ENCODE measurements at places on chromosomes 7 and 10.

- DNase-seq = no peak
These were observed 7.4 kb downstream of the AVL9 start for GRCh38 chr7:32502728-32503127.

- DNase-seq = no peak
These were observed 367.8 kb downstream of the PPP1R3A start for GRCh38 chr7:113550966-113551365.

DNA sequence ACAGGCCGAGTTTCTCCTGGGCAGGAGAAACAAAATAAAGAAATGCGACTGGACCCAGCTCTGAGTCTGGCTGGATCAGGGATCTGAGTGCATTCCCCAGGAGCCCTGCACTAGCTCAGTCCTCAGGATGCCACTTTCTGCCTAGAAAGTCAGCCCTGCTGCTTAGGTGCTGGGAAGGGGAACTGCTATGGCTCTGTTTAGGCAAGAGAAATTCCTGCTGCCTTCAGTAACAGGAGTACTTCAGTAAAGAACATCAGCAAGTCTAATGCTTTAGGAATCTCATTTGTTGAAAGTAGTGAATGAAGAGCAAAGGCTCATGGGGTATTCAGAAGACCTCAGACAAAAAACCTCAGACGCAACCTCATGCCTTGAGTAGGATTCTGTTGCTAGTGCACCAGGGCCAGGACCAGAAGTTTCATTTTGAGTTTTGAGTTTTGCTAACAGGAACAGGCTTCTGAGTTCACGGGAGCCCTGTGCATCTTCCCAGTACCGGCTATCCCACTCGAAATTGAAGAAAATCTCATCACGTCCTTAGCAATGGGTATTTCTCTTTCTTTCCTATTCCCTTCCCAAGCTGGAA is 170.8 kb upstream of the CDCA7L start:
- no peak for DNase-seq

- no peak for DNase-seq
These were observed 86.5 kb upstream of the GPR26 start for GRCh38 chr10:123579675-123580074.

DNA sequence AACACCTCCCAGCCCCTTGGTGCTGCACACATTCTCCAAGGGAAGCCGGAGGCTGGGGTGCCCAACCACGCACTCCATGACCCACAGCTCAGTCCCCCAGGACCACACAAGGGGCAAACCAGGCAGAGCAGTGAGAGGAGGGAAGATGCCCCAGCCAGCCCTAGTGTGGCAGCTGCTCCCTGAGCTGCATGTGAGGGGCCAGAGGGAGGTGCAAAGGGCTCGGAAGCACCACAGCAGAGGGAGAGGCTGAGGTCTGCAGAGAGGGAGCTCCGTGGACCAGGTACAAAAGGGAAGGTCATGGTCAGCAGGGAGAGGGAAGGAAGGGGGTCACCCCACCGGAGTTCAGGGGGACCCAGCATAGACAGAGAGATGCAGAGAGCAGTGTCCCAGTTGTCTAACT is 1.5 kb upstream of the CALML5 start:
- no peak for DNase-seq

DNA sequence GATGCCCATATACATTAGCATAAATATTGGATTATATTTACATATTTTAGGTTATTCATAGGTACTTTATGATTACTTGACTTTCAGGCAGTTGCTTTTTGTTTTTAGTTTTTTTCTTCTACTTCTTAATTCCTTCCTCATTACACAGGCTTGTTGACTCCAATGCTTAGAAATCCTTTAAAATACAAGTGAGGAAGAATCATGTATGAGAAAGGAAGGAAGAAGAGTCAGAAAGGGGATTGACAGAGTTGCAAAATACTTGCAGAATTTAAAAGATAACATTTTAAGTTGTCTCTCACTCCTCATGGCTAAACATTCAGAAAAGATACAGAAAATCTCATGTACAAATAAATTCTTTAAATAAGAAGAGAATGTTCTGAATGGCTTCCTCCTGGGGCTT is 61.9 kb downstream of the ATXN7L1 start:
- DNase-seq = no peak

DNA sequence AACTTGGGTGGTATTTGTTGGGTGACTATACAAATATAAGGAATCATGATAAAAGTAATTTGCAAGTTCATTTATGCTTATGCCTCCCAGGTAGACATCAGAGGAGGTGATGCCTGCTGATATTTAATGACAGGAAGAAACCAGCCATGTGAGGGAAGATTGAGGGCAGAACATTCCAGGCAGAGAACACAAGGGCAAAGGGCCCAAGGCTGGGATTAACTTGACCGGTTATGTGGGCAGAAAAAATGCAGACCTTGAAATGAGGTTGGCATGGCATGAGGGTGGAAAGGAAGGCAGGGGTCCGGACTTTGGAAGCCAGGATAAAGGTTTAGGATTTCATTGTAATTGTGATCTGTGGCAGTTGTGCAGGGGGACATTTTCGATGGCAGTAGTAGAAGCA is 68.0 kb upstream of the MTPN start:
- DNase-seq = no peak

DNA sequence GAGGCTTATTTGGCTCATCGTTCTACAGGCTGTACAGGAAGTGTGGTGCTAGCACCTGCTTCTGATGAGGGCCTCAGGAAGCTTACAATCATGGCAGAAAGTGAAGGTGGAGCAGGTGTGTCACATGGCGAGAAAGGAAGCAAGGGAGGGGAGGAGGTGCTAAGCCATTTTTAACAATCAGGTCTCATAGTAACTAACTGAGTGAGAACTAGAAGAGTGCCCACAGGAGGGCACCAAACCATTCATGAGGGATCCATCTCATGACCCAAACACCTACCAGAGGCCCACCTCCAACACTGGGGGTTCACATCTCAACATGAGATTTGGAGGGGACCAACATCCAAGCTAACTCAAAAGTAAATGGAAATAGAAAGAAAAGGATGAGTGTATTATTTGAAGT is 78.1 kb downstream of the CXCL12 start:
- DNase-seq = no peak

DNA sequence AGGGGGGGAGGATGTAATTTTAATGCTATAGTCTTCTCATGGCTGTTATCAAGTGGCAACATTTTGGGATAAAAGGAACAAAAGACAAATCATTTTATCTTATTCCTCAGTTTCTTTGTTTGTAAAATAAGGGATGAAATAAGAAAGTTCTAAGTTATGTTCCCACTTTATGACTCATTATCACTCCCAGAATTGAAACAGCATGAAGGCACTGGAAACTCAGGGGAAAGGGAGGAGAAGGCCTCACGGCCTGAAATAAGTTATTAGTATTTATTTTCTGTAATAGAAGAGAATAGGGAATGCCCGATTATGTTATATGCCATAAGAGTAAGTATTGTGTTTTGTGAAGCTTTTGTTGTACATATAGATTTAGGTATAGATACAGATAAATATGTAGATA is 85.0 kb upstream of the NAMPT start:
- DNase-seq = no peak

DNA sequence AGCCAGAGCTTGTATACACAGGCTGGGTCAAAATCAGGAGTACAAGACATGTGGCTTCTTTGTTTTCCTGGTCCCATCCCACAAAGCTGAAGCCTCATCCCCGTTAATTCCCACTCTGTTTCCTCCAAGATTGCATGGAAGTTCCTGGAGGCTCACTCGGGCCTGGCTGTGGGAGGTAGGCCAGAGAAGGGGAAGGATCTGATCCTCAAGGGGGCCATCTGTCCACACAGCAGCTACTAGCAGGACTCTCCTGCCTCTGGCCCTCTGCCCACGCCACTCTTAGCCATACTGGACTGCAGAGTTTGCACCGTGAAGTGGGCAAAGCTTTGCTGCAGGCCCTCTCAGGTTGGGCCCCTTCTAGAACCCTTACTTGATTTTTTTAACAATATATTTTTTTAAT is 160.6 kb downstream of the FGFR2 start:
- no peak for DNase-seq

- no peak for DNase-seq
These were observed 449.1 kb downstream of the PAXIP1 start for GRCh38 chr7:154553711-154554265.

GRCh38 chr7:21548491-21548890 is 5.7 kb downstream of the DNAH11 start:
- no peak for DNase-seq

- no peak for DNase-seq
These were observed 207.3 kb upstream of the POT1 start for GRCh38 chr7:125136755-125137532.

DNA sequence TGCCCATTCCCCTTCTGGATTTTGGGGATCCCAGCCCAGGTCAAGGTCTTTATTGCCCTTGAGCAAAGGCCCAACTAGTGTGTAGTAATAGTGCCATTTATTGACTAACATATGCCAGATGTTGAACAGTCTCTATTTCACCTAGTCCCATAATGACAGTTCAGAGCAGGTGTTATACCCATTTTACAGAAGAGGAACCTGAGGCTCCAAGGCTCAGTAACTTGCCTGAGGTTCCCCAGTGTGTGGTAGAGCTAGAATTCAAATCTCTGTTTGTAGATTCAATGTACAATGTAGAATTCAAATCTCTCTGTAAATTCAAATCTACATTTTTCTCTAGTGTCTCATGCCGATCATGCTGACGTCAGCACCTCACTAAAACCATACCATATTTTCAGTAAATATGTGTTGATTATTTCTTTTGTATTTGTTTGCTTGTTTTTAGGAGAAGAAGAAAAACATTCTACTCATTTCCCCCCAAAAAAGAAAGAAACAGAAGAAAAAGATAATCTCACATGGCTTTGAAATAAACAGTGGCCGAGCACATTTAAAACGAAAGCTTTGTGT is 329.7 kb downstream of the PRPF18 start:
- no peak for DNase-seq

All from GOT3 (cell line).